ENCODE measurements at places on chromosomes 5 and 9. TPM values are rescaled to one million over a fixed set of nuclear protein-coding genes. Genes with fewer than 3 reads are reported as not detected.

- DNase-seq = peak; percentile 22
Observed at GRCh38 chr5:1668141-1668721, 131.4 kb downstream of the MRPL36 start.

DNA sequence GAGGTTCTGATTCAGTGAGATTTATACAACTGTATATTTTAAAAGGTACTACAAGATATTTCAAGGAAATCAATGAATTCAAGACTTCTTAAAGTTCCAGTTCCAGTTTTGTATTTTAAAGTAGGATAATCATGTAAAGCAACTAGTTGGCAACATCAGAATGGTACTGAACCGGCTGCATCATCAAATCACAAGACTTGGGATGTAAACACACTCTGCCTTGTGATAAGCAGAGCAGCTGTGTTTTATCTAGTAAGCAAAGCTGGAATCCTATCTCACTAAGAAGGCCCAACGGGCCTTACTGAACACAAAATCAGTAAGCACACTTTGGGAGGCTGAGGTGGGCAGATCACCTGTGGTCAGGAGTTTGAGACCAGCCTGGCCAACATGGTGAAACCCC lies 327.2 kb upstream of the NREP start:
- no peak for DNase-seq

- DNase-seq = no peak
Observed at GRCh38 chr5:126615286-126615685, 14.5 kb downstream of the PHAX start.

GRCh38 chr5:35117967-35118366 lies 70.2 kb upstream of the AGXT2 start:
- no peak for DNase-seq

RPL12 gene
- 1,895 TPM for polyA plus RNA-seq

GRCh38 chr5:112735702-112736101 lies 2.0 kb upstream of the APC start:
- DNase-seq = no peak

DNA sequence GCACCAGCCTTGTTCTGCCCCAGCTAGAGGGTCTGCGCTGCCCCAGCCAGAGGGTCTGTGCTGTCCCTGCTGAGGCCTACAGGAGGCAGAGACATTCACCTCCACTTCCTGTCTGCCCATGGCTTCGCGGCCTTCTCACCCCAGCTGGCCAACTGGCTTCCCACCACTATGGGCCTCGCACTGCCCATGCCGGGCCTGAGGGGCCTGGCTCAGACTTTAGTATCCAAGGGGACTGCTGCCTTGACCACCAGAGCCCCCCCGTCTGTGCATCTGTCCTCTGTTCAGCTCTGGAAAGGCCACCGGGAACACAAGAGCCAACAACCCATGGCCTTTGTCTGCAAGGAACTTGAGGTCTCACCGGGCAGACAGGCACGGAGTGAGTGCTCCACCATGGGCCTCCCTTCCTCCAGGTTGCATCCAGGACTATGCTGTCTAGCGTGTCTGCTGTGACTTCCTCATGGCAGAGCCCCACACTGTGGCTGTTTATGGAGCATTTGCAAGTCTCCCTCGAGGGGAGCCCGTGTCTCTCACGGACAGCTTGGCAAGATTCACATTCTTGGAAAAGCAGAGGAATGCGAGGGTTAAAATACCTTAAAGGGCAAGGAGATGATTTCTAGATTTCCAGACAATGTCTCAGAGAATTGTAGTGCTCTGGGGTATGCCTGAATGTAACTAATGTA lies 1.7 kb downstream of the DCANP1 start:
- no peak for DNase-seq

GRCh38 chr5:172641359-172642050 lies 442 bp downstream of the NEURL1B start:
- DNase-seq = peak; percentile 30

ANGPTL2 gene
- polyA plus RNA-seq = 11.2 TPM

TCF7 gene
- 1.0 TPM for polyA plus RNA-seq

GRCh38 chr5:100855937-100856430 lies 47.1 kb downstream of the ST8SIA4 start:
- DNase-seq = no peak

DNA sequence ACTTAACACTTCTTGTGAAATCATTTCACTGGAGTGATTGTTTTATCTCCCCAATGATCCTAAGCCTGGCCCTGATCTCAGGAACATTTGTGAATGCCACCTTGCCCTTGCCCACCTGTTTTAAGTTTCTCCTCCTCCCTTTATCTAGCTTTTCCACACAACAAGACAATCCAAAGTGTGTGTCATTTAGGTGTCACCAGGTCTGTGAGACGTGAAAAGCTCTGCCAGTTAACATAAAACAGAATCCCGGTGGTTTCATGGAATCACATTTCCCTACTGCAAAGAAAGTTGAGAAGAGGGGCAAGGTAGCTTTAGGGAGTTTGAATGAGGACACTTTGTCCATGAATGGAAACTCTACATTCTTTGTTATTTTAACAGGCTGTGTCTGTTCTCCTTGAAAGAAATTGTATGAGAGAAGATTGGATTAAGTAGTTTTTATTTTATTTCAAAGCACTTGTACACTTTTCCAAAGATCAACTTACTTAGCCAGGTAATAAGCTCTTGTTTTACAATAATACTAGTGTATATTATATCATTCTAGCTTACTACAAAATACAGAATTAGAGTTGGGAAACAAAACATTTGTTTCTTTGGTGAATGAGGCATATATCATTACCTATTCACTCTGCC lies 239.0 kb downstream of the ISL1 start:
- DNase-seq = no peak

DNA sequence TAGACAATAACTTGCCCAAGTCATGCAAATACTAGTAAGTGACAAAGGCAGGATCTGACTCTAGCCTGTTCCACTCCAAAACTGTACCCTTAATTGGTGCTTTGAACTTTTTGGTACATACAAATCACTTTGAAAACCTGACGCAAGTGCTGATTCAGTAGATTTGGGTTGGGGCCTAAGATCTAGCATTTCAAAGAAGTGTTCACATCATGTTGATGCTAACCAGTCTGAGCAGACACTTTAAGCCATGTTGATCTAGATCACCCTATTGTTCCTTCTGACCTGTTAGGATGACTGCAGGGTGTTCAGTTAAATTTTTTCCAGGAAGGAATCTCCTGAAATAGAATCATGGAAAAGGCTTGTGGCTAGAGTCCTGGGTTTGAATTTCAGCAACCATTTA lies 57.7 kb upstream of the CPEB4 start:
- no peak for DNase-seq

KCNIP1 gene
- polyA plus RNA-seq = not detected

DNA sequence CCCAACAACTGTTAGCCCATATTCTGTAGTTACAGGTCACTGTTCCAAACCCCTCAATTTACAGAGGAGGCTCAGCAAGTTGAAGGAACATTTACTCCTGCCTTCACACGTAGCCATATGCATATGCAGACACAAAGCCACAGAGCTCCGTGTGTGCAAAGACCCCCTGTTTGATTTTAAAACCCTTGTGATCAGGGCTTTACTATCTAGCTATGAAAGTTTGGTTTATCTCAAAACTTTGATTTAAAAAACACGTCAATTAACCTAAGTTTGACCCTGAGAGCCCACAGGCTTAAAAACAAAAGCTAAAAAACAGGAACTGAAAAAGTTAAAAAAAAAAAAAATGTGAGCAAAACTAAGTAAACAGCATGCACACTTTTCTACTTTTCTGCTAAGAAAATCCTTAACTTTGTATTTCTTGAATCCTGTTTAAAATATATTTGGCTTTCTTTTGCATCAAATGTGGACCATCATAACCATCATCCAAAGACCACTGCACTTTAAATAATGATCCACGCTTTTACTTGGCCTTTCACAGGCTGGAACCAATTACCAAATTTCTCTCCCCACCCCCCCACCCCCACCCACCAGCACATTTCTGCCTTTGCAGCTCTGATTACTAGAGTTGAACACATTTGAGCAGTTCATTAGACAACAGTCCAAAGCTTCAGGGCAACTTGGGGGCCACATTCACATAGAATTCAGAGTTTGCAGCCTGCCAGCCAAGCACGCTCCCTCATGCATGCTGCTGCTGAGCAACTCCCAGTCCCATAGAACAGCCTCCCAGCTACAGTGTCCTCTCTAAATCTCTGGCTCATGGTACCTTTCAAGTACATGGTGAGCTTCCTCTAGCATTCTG lies 128.8 kb upstream of the MAP3K1 start:
- no peak for DNase-seq

DNA sequence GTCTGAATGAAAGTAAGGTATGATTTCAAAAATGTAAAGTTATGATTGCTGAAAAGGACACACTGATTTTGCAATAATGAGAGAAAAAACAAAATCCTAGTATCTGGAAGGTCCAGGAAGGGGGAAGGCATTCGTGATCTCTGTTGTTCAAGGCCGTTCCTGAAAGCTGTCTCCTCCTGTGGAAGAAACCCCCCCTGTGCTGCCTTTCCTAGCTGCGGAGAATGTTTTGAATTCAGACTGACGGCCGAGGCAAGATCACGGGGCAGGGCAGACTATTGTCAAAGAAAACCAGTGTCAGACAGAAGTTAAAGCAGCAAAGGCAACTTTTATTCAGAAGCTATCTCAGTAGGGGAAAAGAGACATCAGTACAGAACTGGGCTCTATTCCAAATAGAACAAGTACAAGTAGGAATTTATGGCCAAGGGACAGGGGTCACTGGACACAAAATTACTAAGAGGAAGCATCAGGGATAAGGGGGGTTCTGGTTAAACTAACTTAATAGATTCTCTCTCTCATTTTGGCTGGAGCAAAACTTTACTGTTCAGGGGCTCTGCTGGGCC lies 61.9 kb upstream of the IGFBPL1 start:
- DNase-seq = no peak

DNA sequence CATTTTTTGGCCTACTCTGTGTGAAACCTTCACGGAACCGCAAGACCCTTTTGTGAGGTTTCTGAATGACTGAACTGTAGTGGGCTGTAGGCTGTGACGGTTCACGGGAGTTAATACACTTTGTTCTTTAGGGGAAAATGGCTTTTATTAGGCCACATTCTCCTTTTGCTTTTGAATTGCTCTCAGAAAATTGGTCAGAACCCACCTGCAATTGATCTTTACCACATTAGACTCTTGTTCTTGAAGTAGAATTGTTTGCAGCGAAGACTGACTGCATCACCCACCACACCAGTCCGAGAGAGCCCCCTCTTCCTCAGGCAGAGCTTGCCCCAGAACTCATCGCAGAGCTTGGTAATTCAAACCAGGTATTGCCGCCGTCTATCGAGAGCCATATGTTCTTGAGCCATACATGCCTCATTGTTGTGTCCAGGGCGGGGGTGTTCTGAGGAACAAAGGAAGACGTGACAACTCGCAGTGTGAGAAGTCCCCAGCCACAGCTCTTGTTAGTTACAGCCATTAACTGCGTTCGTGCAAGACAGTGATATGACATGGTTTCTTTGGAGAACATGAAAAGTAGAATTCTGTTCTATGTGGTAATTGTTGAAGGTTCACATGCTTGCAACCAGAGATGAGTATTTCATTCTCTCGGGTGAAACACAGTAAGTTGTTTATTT lies 166.4 kb upstream of the OTULINL start:
- no peak for DNase-seq

OR1L4 gene
- polyA plus RNA-seq = not detected

- no peak for DNase-seq
Observed at GRCh38 chr9:126986506-126986951, 71.9 kb downstream of the RALGPS1 start.

GRCh38 chr9:94913550-94913949 lies 187.1 kb downstream of the AOPEP start:
- DNase-seq = no peak

PRUNE2 gene
- polyA plus RNA-seq = 1.2 TPM

Data from psoas muscle (tissue), 8 donors.